Aorta (tissue), 5 donors: ENCODE measurements at places on chromosomes 7 and 10. TPM values are rescaled to one million over a fixed set of nuclear protein-coding genes. Genes with fewer than 3 reads are reported as not detected.

GRCh38 chr7:22013711-22014110 is 68.0 kb upstream of the CDCA7L start:
- DNase-seq = no peak
- no peak overlapping the region for H3K27ac ChIP-seq
- no peak overlapping the region for H3K4me3 ChIP-seq
- no peaks in the 10 kb centered on the region for H3K27me3 ChIP-seq
- H3K4me1 ChIP-seq = no peaks in the 10 kb centered on the region

DNA sequence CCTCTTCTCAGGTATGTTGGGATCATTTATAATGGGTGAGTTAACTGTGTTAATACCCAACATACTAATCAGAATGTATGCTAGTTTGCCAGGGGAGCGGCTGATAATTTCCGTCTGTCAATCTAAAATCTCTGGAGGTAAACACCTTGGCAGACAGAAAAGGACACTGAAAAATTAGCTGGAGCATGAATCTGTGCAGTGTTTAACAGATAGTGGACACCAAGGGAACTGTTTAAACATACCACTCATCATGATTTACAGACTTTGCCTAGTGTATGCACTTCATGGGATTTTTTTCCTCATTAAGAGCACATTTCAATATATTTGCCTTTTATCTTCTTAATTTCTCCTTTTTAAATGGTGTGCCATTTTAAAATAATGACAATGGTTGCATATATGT is 68.2 kb downstream of the SLC13A1 start:
- no peaks in the 10 kb centered on the region for H3K36me3 ChIP-seq
- DNase-seq = no peak
- H3K4me3 ChIP-seq = no peak overlapping the region

- no peak overlapping the region for H3K27ac ChIP-seq
- no peak overlapping the region for H3K4me3 ChIP-seq
- no peaks in the 10 kb centered on the region for H3K27me3 ChIP-seq
- no peak for DNase-seq
- H3K36me3 ChIP-seq = no peaks in the 10 kb centered on the region
Measured at GRCh38 chr10:77967611-77968022, 41.1 kb upstream of the DLG5 start.

Gene OR2AE1
- not detected for total RNA-seq

Gene OR9A2
- 0.48 TPM for total RNA-seq

DNA sequence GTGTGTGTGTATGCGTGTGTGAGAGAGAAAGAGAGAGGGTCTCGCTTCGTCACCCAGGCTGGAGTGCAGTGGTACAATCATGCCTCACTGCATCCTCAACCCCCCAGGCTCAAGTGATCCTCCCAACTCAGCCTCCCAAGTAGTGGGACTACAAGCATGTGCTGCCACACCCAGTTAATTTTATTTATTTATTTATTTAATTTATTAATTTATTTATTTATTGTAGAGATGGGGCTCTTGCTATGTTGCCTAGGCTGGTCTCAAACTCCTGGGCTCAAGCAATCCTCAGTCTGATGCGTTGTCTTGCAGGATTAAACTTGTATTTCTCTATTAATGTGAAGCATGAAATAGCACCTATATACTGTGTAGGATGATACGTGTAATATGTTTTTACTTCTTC is 21.8 kb upstream of the POU6F2 start:
- no peaks in the 10 kb centered on the region for H3K4me1 ChIP-seq
- H3K27ac ChIP-seq = no peak overlapping the region
- H3K27me3 ChIP-seq = no peaks in the 10 kb centered on the region
- H3K36me3 ChIP-seq = no peaks in the 10 kb centered on the region
- no peak for DNase-seq
- H3K4me3 ChIP-seq = no peak overlapping the region

Gene CYP2C18
- not detected for total RNA-seq

Gene C10orf105
- 0.36 TPM for total RNA-seq

DNA sequence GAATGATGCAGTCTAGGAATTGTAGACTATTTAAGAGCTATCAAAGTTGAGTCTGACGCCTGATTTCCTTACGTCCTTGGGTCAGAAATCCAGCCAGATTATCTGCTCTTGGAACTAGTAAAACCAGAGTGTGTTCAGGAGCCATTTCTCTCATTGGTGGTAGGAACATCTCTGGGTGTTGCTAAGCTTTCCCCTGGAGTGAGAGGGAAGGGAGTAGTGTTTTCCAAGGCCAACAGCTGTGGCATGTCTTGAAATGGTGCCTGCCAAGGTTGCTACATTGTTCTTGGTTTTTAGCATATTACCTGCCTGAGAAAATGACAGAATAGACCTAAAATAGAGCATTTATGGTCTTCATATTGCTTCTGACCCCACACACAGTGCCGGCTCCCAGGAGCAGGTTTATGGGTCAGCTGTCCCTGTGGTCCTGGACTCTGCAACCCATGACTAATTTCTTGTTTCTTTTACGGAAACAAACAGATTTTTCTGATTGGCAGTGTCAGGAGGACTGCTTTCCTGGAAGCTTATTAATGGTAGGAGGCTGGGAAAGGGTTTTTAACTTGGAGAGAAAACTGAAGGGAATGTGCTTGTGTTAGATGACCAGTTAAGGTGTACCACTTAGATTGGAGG is 17.5 kb downstream of the GBF1 start:
- H3K36me3 ChIP-seq = peaks cover 2% of the 10 kb centered on the region
- no peak for DNase-seq
- H3K4me1 ChIP-seq = no peaks in the 10 kb centered on the region
- no peak overlapping the region for H3K27ac ChIP-seq
- H3K27me3 ChIP-seq = no peaks in the 10 kb centered on the region
- no peak overlapping the region for H3K4me3 ChIP-seq

GRCh38 chr10:7412237-7412927 is 1.5 kb upstream of the SFMBT2 start:
- no peaks in the 10 kb centered on the region for H3K27me3 ChIP-seq
- no peaks in the 10 kb centered on the region for H3K4me1 ChIP-seq
- no peak overlapping the region for H3K4me3 ChIP-seq
- no peak overlapping the region for H3K27ac ChIP-seq
- peak; percentile 69 for DNase-seq
- no peaks in the 10 kb centered on the region for H3K36me3 ChIP-seq

Gene AGMO
- 3.4 TPM for total RNA-seq

Gene MRLN
- 0.65 TPM for total RNA-seq

- no peak for DNase-seq
- peaks cover 4% of the 10 kb centered on the region for H3K36me3 ChIP-seq
- H3K27ac ChIP-seq = no peak overlapping the region
- no peak overlapping the region for H3K4me3 ChIP-seq
Measured at GRCh38 chr7:128849804-128850490, 12.7 kb upstream of the ATP6V1F start.

DNA sequence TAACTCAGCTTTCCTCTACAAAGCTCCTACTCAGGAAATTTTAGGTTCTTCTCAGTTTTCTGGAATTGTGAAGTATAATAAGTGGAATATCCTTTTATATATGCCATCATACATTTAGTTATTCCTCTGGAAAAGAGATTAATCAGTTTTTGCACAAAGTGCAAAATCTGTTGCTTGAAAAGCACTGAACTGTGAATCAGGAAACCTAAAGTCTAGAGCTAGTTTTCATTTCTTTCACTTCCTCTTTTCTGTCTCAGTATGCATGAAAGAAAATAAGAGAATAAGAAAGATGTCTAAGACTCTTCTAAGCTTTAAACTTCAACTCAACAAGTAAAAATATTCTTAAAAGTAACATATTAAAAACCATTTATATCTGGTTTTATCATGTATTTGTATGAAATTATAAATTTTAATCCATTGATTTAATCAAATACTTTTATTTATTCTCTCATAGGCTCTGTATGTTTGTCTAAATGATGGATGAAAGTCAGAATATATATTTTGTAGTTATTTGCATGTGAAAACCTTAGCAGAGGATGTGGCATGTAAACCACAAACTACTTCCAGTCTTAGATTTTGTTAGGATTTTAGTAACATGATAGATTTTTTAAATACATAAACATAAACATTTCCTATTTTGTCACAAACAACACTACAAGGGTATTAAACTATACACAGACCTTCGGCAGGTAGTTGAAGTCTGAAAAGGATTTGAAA is 1073.0 kb downstream of the XPNPEP1 start:
- H3K27ac ChIP-seq = no peak overlapping the region
- no peak overlapping the region for H3K4me3 ChIP-seq
- H3K36me3 ChIP-seq = no peaks in the 10 kb centered on the region
- H3K27me3 ChIP-seq = no peaks in the 10 kb centered on the region

Gene CPEB3
- total RNA-seq = 8.0 TPM

Gene DLD
- 53.5 TPM for total RNA-seq

- DNase-seq = no peak
- no peaks in the 10 kb centered on the region for H3K4me1 ChIP-seq
- H3K27ac ChIP-seq = no peak overlapping the region
- H3K36me3 ChIP-seq = no peaks in the 10 kb centered on the region
Measured at GRCh38 chr10:100469756-100470155, 6.9 kb downstream of the WNT8B start.

- no peaks in the 10 kb centered on the region for H3K27me3 ChIP-seq
- DNase-seq = no peak
- no peak overlapping the region for H3K27ac ChIP-seq
Measured at GRCh38 chr7:25557379-25557917, 329.2 kb upstream of the NPVF start.

Gene BCCIP
- total RNA-seq = 36.1 TPM

DNA sequence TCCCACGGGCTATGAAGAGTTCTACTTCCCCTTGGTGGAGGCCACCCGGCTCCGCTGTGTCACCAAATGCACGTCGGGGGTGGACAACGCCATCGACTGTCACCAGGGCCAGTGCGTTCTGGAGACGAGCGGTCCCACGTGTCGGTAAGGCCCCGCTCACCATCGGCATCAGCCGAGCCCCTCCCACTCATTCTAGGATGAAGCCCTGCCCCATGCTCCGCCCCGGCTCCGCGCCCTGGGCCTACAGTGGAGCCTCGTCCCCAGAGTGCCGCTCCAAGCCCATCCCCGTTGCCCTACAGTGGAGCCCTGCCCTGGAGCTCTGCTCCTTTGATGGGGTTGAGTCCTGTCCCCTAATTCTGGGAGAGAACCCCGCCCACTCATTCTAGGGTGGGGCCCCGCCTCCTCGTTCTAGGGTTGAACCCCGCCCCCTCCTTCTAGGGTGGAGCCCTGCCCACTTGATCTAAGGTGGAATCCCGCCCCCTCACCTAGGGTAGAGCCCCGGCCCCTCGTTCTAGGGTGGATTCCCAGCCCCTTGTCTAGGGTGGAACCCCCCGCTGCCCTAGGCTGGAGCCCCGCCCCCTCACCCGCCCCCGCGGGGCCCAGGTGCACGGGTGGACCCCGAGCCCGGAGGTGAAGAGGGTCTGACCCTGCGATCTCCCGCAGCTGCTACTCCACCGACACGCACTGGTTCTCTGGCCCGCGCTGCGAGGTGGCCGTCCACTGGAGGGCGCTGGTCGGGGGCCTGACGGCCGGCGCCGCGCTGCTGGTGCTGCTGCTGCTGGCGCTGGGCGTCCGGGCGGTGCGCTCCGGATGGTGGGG is 3.4 kb upstream of the MUC12 start:
- H3K27me3 ChIP-seq = no peaks in the 10 kb centered on the region
- peak; percentile 92 for DNase-seq
- H3K36me3 ChIP-seq = no peaks in the 10 kb centered on the region

DNA sequence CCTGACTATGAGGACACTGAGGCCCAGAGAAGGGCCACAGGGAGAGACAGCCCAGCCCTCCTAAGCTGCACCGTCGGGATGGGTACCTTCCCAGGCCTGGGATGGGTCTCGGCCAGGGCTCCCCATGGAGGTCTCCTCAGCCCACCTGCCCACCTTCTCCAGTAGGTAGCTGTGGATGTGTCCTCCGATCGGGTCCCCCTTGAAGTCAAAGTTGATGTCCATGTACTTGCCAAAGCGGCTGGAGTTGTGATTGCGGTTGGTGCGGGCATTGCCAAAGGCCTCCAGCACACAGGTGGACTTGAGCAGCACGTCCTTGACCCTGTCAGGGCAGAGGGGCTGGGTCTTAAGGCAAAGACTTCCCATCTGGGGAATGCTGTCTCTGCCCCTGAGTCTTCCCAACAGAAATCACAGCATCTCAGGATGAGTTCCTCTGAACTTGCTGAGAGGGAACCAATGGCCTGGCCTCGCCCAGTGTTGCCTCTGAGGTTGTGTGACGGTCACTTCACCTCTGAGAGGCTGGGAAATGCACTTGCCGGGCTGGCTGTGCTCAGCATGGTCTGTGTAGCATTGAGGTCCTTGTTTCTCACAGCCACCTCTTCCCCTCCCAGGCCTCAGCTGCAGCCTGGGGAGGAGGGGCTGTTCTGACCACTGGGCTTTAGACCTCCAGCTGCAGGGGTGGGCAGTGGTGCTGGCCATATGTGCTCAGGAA is 3.3 kb downstream of the MYO1G start:
- no peak overlapping the region for H3K27ac ChIP-seq
- H3K27me3 ChIP-seq = no peaks in the 10 kb centered on the region
- no peak overlapping the region for H3K4me3 ChIP-seq
- DNase-seq = peak; percentile 70

DNA sequence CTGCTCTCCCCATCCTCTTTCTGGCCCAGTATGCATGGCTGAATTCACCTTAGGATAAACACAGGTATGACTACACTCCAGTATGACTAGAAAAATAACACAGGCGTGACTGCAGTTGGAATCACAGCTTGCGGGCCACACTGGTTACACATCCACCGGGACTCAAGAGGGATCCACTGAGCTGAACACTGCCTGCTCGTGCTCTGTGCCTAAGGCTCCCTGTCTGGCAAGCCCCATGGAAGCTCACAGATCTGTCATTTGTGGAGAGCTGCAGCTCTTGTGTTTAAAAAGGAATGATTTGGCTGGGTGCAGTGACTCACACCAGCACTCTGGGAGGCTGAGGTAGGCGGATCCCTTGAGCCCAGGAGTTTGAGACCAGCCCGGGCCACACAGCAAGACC is 26.8 kb downstream of the VOPP1 start:
- H3K27ac ChIP-seq = no peak overlapping the region
- DNase-seq = no peak
- H3K4me1 ChIP-seq = peaks cover 11% of the 10 kb centered on the region
- no peaks in the 10 kb centered on the region for H3K27me3 ChIP-seq
- H3K4me3 ChIP-seq = no peak overlapping the region
- H3K36me3 ChIP-seq = no peaks in the 10 kb centered on the region

Gene CNTNAP2
- total RNA-seq = not detected

Gene PCGF6
- total RNA-seq = 9.7 TPM

Gene NKX1-2
- not detected for total RNA-seq

- H3K36me3 ChIP-seq = no peaks in the 10 kb centered on the region
- DNase-seq = no peak
- no peak overlapping the region for H3K4me3 ChIP-seq
Measured at GRCh38 chr10:51918440-51918839, 219.0 kb upstream of the CSTF2T start.

- no peak for DNase-seq
- no peaks in the 10 kb centered on the region for H3K4me1 ChIP-seq
- H3K36me3 ChIP-seq = no peaks in the 10 kb centered on the region
- no peak overlapping the region for H3K4me3 ChIP-seq
- no peak overlapping the region for H3K27ac ChIP-seq
- H3K27me3 ChIP-seq = no peaks in the 10 kb centered on the region
Measured at GRCh38 chr7:126727930-126728391, 524.8 kb downstream of the GRM8 start.

- no peak for DNase-seq
- H3K27me3 ChIP-seq = no peaks in the 10 kb centered on the region
- H3K36me3 ChIP-seq = no peaks in the 10 kb centered on the region
Measured at GRCh38 chr10:1320739-1321320, 264.6 kb downstream of the WDR37 start.

Gene RELN
- 1.4 TPM for total RNA-seq

GRCh38 chr10:32263300-32263699 is 83.7 kb downstream of the EPC1 start:
- no peak overlapping the region for H3K4me3 ChIP-seq
- H3K27me3 ChIP-seq = no peaks in the 10 kb centered on the region
- DNase-seq = no peak
- no peaks in the 10 kb centered on the region for H3K4me1 ChIP-seq

Gene GNAT3
- total RNA-seq = not detected
